Activated B cell treated with CpG ODN at 0.5 μM for 24 hours (primary cell): ENCODE measurements at places on chromosomes 7 and 10. TPM values are rescaled to one million over a fixed set of nuclear protein-coding genes. Genes with fewer than 3 reads are reported as not detected.

Gene CRPPA
- total RNA-seq, result 0.91 and 1.5 TPM in 2 replicates

Gene PTER
- total RNA-seq, result 14.9 and 15.0 TPM in 2 replicates

Gene FGL2
- total RNA-seq, result 5.7 and 6.7 TPM in 2 replicates

Gene CALCR
- not detected in 2 replicates for total RNA-seq

Gene PTN
- total RNA-seq, result not detected in 2 replicates

Gene PDE1C
- not detected in 2 replicates for total RNA-seq

GRCh38 chr10:111082102-111082975 lies 5.5 kb downstream of the ADRA2A start:
- DNase-seq, result no peak

DNA sequence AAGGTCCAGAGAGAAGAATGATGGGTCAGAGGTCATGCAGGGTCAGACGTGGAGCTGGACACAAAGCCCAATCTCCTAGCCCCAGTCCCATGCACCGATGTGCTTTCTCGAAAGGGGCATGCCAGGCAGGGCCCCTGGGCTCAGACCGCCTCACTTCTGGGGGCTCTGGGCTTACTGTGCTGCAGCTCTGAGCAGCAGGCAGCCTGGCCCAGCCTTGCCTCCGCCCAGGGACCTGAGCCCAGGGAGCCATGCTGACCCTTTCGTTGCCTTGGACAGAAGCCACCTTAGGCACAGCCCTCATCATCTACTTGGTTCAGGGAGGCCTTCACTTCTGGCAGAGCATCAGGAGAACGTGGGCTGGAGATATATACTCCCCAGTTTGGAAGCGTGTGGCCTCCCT lies 161.2 kb downstream of the GRK5 start:
- no peak for DNase-seq

DNA sequence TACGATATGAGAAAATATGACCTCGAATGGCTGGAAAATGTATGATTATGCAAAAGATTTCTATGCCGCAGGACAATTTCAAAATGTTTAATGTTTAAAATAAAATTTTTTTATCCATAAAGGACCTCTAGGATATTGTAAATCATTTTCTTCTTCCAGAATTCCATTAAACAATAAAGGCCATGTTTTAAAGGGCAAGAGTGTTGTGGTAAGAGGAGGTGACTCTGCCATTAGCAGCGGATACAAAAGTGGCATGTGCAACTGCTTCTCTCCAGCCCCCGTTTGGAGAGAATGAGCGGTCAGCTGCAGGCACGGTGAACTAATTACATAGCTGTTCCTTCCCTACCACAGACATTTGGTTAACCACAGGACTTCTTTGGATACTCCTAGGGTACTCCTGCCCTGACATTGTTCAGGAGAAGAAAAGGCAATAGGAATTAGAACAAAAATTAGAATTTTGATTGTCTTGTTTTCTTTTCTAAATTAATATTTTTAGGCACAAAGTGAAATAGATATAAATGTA lies 63.8 kb downstream of the HBP1 start:
- no peak for DNase-seq

- DNase-seq, result no peak
Observed at GRCh38 chr10:17128261-17128660, 1.4 kb downstream of the CUBN start.

GRCh38 chr10:76647301-76647700 lies 990.3 kb downstream of the KCNMA1 start:
- no peak for DNase-seq

GRCh38 chr10:72309290-72310240 lies 35.8 kb downstream of the DDIT4 start:
- DNase-seq, result no peak

DNA sequence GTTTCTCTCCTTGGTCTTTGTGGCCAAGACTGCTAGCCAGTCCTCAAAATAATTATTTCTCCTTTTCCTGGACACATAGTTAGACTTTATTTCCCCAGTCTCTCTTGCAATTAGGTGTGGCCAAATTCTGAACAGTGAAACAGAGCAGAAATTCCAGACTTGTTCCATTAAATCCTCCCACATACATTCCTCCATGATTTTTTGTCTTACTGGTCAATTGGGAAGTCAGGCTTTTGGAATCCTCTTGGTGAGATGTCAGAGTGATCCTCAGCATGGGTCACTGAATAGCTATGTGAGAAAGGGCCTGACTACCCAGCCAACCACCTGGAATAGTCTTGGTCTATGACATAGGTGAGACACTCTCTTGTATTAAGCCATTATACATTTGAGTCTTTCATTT lies 164.2 kb downstream of the DGKI start:
- DNase-seq, result no peak

GRCh38 chr10:50417486-50417885 lies 166.2 kb upstream of the ASAH2 start:
- no peak for DNase-seq

GRCh38 chr10:129522041-129522585 lies 55.1 kb downstream of the MGMT start:
- no peak for DNase-seq

GRCh38 chr7:5428478-5429252 lies 5.0 kb upstream of the TNRC18 start:
- peak; percentile 20 for DNase-seq

- DNase-seq, result no peak
Observed at GRCh38 chr7:39125846-39126245, 148.1 kb downstream of the POU6F2 start.

DNA sequence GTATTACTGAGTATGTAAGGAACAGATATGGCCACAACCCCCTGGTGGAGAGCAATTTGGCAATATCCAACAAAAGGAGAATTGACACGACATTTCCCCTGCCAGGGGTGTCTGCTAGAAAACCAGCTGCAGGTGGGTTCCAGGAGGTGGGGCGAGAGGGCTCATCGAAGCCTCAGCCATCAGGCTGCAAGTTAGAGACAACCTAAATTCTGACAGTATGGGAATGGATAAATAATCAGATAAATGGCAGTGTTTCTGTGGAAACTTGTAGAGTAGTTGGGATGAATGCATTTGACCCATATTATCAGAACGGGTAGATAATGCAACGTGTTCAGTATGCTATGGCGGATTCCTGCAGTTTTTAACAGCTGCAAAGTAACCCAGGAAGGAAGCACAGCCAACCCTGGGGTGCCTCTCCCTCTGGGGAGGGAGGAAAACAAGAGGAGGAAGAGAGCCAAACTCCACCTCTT lies 3.5 kb downstream of the TMEM273 start:
- no peak for DNase-seq

DNA sequence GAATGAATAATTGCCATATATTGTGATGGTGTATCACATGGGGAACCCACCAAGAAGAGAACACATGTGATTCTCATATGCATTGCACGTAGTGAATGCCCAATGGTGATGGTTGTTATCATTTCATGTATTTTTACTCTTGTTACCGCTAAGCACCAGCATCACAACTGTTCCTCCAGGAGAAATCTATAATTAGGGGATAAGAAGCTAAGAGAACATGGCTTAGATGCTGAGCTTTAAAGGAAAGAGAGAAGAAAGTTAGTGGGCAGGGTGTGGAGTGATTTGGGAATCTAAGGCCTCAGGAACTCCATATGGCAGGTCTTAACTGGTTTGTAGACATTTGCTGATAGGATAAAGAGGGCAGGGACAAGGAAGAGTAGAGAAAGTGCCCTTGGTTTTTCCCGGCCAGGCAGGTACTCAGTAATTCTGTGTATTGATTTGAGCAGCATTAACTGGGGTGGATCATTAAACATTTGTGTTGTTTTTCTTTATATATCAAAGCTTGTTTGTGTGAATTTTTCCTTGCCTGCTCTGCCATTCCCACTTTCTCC lies 145.9 kb downstream of the LRRC4 start:
- no peak for DNase-seq

- no peak for DNase-seq
Observed at GRCh38 chr10:18378766-18379165, 238.5 kb downstream of the CACNB2 start.

DNA sequence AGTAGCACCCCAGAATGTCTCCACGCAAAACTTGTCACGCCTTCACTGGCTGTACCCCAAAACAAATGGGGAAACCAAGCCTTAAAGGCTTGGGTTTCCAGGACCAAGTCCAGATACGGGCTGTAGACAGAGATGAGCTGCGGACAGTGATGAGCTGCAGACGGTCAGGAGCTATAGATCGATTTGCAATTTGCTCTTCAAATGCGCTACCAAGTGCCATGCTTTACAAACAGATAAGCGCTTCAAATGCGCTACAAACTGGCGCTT lies 658 bp upstream of the SGCE start:
- no peak for DNase-seq

- no peak for DNase-seq
Observed at GRCh38 chr10:42149027-42149700, 489.2 kb downstream of the ZNF33B start.

GRCh38 chr7:54992871-54993475 lies 25.8 kb upstream of the EGFR start:
- DNase-seq, result no peak

GRCh38 chr7:30655096-30655970 lies 26.9 kb downstream of the CRHR2 start:
- no peak for DNase-seq

DNA sequence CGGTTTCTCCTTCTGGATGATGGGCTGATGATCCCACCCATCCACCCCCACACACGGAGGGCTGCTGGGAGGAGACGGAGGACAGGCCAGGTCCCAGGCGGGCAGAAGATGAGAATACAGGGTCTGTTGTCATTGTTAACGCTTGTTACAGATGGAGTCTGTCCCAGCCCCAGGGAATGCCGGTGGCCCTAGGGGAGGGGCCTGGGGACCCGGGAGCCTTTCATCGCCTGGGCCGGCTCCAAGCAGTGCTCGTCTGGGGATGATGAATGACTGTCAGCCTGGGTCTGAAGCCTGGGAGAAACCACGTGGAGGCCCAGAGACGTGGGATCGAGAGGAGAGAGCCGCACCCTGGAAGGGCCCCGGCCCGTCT lies 69.2 kb downstream of the UNCX start:
- DNase-seq, result no peak

- no peak for DNase-seq
Observed at GRCh38 chr10:70662362-70663220, 9.7 kb upstream of the ADAMTS14 start.

DNA sequence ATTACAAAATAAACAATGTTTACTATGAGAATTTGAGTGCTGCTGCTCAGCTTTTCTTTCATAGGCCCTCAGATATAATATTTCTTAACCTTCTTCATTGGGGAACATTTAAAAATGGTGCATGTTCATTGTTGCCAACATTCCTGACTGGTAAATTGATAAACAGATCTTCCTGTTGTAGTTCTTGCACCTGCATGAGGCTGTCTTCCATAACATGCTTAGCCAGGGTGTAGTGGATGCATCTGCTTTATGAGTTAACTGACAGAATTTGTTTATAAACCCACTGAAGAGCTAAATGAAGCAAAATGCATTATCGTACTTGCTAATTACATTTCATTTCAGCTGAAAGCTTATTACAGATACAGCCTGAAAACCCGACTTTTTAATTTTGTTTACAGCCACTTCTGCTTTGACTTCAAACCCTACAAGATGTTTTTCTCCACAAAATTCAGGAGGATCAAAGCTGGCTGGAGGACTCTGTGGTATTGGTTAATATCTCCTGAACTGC lies 177.2 kb downstream of the SEM1 start:
- DNase-seq, result no peak

GRCh38 chr7:115226410-115226809 lies 304.5 kb downstream of the MDFIC start:
- no peak for DNase-seq
